Esophagus muscularis mucosa (tissue), 4 donors: ENCODE measurements at places on chromosomes 11 and 22.

DNA sequence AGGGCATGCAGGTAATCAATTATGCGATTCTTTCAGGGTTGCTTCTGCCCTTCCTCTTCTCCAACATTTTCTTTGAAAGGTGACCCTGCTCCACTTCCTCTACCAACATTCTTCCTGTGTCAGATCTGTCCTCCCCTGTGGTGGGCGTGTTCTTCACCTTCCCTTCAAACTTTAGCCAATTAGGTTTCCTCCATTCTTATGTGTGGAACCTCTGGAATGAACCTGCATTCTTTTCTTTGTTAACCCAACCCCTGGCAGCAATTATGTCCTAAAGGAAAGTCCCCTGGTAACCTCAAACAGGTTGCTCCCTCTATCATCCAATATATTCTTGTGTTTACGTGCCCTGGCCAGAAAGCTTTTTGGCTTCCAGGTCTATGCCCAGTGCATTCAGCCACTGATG lies 22.4 kb downstream of the KIRREL3 start:
- no peak for DNase-seq

DNA sequence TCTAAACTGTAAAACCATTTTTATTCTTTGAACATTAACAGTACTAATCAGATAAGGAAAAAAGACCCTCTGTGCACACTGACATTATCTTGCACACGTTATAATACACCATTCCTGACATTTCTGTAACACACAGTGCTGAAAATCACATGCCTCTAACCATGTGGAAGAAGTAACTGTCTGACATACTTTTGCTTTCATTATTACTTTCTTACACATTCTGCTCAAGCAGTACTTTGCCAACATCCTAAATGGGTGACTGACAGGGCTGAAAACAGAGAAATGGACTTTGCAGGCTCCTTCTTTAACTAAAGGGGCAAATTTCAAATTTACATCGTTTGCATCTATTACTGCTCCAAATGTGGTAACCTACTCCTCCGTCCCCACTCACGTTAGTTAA lies 22.8 kb upstream of the TP53AIP1 start:
- no peak for DNase-seq

- DNase-seq = no peak
Measured at GRCh38 chr11:119130662-119131061, 9.3 kb downstream of the HINFP start.

- DNase-seq = no peak
Measured at GRCh38 chr11:22441831-22442230, 103.7 kb downstream of the SLC17A6 start.

- DNase-seq = no peak
Measured at GRCh38 chr11:43687120-43687791, 6.7 kb downstream of the HSD17B12 start.

- DNase-seq = no peak
Measured at GRCh38 chr22:48806227-48806781, 1021.4 kb downstream of the BRD1 start.

GRCh38 chr22:44914026-44914721 lies 95.6 kb downstream of the PHF21B start:
- DNase-seq = no peak

GRCh38 chr11:79121351-79121750 lies 319.5 kb downstream of the TENM4 start:
- DNase-seq = peak; percentile 57

GRCh38 chr11:128624269-128625175 lies 37.2 kb upstream of the ETS1 start:
- DNase-seq = no peak

GRCh38 chr22:36925388-36926290 lies 12.2 kb downstream of the CSF2RB start:
- no peak for DNase-seq

DNA sequence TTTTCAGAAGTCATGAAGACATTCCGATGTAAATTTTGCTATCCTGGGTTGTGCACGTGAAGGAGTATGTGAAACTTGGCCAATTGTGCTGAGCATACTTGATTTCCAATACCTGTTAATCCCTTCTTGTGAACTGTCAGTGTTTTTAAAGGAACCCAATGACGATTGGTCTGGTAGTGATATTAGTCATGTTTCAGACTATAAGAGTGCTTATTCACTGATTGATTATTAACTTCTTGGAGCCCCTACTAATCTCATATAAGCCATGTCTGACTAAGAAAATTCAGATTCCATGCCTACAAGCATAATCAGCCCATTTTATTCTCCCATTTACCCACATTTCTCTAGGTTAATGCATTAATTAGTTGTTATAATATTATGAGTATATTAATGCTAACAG lies 330.8 kb upstream of the MTNR1B start:
- peak; percentile 68 for DNase-seq

DNA sequence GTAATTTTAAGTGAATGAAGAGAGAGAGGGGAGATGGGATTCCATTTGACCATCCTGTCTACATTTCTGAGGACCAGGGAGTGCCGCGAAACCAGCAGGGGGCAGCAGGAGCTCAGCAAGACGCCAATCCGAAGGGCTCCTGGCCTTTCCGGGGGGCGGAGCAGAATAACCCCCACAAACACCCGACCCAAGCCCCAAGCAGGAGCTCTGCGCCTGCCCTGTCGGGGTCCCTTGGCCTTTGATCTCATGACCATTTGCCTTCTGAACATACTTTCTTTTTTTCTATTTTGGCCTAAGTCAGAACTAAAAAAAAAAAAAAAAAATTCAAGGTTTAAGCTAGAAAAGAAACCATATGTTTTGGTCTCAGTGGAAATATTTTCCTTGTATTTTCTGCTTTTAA lies 21.9 kb upstream of the SCN2B start:
- DNase-seq = no peak

- DNase-seq = no peak
Measured at GRCh38 chr11:112113539-112114457, 27.1 kb downstream of the SDHD start.

DNA sequence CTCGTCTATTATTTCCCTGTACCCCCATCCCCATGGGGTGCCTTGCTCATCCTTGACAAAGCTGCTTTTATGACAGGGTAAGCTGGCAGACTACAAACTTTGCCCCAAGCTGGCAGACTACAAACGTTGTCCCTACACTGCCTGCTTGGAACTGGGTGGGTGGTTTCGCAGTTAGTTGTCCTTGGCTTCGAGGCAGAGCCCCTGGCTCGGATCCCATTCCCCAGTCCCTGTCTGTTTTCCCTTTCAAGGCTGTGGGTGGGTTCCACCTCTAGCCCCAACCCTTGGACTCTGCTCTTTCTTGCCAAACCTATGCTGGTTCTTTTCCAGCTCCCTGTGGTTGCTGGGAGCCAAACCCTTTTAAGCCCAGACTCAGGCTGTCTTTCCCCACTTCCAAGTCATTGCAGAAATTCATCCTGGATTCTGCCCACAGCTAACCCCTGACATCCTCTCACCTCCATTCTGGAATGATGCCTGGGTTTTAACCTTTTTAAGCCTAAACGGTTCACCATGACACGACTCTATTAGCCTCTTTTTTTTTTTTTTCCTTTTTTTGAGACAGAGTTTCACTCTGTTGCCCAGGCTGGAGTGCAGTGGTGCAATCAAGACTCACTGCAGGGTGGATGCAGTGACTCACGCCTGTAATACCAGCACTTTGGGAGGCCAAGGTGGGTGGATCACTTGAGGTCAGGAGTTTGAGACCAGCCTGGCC lies 9.2 kb upstream of the RBM14 start:
- peak; percentile 92 for DNase-seq

DNA sequence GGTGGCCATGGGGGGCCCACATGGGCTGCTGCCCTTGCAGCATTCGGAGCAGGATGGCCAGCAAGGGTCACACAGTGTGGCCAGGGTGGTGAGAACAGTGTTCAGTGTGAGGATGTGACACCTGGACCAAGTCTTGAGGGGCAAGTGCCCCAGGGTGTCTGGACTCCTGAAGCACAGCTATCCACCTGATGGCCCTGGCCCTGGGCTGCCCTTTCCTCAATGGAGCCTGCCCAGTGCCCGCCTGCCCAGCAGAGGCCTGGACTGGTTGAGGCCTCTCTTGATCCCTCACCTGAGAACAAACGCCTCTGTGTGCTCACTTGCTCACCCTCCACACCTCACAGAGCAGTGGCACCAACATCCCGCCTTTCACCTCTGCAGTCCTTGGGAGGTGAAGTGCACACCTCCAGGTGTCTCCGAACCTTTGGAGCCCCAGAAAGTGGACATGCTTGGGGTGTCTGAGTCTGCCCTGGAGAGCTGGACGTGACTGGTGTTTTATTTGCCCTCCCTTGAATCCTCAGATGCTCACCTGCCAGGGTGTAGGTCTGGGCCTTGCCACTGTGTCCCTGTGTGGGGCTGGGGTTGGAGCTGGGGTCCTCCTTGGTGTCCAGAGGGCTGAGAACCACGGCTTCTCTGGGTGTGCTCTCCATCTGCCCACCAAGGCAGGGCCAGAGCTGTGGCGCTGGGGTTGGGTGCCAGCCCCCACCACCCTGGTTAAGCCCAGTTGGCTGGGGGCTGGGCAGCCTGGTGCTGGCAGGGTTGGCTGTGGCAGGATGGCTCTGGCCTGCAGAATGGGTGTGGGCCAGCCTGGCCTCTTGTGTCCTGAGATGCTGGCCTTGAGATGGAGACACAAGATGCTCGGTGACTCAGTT lies 3.8 kb upstream of the MUC2 start:
- DNase-seq = no peak

GRCh38 chr11:134155946-134156865 lies 67.6 kb downstream of the NCAPD3 start:
- peak; percentile 55 for DNase-seq

GRCh38 chr22:20777420-20778177 lies 3.7 kb downstream of the SERPIND1 start:
- DNase-seq = no peak

- DNase-seq = no peak
Measured at GRCh38 chr11:66568124-66568916, at the start of gene CTSF. Gene CTSF (minus strand): TSS chr11:66568606. CDS start chr11:66568486, 120 bp downstream.

DNA sequence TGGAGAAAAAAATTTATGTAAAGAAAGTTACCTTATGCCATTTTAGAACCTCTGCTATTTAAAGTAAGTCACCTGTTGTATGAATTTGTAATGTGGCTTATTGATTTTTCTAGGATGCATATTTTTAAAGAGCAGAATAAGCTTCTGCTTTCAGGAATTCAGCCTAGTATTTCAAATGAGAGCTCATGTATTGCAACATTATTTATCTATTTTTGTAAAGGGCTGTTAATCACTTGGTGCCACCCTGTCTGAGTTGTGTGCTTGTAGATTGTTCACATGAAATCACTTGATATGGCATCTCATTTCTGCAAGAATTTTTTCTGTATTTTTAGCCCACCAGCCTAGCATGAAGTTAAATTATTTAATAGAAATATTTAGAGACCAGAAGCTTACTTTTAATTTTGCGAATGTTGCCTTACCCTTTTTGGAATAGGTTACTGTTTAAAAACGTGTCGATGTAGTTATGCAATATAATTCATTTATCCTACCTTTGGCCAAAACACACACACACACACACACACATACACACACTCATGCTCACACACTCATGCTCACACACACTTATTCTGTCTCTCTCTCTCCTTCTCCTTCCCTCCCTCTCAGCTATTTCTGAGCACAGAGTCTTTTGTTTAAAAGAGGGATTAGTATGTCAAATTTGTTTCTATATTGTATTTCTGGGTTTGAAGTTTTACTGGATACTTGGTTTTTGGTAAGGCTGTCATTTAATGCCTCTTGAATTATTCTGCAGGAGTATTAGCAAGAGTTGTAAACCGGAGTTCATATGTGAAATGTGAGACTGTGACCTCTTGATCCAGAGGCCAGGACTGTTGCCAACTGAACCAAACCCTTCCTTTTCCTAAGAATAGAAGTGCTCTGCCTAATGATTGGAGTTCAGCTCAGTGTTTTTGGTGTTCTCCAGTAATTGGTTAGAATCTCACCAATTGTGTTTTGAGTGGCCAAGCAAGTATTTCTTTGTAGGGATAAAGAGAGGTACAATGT lies 34.4 kb downstream of the YAP1 start:
- DNase-seq = no peak

- no peak for DNase-seq
Measured at GRCh38 chr22:50674606-50675552, 2.3 kb downstream of the SHANK3 start.

DNA sequence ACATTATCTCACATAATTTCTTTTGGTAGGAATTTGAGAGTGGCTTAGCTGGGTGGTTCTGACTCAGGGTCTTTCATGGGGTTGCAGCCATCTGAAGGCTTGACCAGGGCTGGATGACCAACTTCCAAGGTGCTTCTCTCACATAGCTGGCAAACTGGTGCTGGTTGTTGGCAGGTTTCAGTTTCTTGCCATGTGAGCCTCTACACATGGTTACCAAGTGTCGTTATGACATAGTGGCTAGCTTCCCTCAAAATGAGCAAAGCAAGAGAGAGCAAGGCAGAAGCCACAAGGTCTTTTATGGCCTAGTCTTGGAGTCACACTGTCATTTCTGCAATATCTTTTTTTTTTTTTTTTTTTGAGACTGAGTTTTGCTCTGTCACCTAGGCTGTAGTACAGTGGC lies 4.2 kb upstream of the TFIP11 start:
- no peak for DNase-seq

DNA sequence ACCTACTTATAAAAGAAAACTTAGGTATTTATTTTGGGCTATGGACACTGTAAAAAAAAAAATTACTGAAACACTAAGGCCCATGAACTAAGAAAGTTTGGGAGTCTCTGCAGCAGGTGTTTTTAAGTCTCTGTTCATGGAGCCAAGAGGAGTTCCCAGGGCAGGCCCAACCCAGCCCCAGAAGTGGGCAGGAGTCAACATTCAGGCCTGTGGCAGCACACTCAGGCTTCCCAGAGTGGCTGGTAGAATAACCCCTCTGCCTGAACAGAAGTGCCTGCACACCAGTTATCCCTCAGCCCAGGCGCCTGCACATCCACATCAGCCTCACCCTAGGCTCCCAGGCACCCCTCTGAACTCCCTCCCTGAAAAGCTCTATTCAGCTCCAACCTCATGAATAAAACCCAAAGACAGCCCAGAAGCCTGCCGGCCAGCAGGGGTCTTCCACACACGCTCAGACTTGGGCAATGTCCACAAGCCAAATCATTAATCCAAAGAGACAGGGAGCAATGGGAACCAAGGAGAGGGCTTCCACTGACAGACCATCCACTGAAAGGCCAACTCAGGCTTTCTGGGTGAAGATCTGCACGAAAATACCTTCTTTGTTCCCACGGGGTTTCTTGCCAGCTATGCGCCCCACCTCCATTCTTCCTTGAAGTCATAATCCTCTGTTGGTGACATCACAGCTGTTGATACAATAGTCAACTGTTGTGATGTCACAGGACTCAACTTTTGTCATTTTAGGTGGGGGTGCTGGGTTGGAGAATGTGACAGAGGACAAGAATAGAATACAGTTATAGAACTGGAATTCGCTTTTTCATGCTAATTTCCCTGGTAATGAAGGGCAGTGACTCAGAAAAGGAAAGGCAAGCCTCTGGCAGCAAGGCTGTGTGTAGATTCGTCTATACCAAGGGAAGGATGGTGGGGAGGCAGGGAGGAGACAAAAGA lies 83.7 kb downstream of the RPL27A start:
- DNase-seq = no peak

DNA sequence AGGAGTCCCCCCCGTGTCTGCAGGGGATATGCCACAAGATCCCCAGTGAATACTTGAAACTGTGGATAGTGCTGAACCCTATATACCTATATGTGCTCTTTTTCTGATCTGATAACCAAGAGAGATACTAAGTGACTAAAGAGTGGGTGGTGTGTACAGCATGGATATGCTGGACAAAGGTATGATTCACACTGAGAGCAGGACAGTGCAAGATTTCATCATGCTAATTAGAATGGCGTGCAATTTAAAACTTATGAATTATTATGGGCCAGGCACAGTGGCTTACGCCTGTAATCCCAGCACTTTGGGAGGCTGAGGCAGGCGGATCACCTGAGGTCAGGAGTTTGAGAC lies 90.2 kb upstream of the ALKBH3 start:
- DNase-seq = no peak
